AG09319 (cell line): ENCODE measurements at places on chromosomes 13 and 19.

DNA sequence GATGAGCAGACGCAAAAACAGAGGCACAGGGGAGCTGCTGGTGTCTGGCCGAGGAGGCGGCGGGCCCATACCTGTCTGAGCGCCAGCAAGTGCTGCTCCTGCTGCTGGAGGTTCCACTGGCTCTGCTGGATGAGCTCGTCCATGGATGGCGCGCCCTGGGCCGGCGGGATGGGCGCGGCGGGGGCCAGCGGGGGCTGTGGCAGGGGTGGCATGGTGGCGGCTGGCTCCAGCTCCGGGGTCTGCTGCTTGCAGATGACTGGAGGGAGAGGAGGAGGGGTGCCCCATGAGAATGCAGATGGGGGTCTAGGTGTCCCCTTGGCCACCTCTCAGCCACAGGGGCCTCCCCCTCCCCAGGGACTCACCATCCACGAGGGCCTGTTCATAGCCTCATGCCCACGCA, 6.9 kb downstream of the CHERP start:
- no peak for DNase-seq

DNA sequence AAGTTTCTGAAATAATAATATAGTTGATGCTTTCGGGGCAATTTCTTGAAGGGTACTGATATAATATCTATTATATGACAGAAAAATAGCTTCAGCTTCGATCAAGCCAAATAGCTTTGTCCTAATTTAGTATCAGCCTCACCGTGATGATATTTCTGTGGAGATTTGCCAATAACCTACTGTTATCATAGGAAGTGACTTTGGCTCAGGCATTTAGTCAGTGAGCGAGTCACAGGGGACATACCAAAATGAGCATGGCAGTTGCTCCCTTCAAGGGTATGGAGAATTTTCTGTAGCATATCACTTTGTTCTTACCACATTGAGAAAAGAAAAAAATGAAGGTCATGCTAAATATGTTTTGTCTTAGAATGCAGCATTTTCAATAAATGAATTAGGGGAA, 767.6 kb upstream of the SLITRK1 start:
- DNase-seq: no peak

- no peak for DNase-seq
These were observed 38.5 kb upstream of the ATP11A start for GRCh38 chr13:112651311-112651710.

GRCh38 chr13:66139250-66139649, 1090.9 kb downstream of the PCDH9 start:
- DNase-seq: no peak

DNA sequence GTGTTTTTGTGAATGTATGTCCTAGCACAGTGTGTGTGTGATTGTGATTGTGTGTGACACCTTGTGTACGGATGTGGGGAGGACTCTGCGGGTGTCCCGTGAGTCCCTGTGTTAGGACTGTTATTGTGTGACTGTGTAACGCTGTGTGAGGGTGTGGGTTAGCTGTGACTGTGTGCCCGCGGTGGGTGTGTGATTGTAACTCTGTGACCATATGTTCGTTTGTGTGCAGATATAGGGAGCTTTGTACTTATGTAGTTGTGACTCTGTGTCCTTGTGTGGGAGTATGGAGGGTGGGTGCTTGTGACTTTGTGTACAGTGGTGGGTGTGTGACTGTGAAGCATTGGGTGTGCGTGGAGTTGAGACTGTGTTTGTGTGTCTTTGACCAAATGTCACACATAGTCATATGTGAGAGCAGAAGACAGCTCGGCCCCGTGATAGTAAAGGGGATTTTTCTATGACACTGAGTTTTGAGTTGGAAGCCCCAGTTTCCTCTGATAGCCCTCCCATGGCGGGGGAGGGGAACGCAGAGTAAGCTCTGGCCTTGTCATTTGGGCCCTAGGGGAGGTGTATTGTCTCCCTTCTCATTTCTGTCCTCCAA, 949 bp upstream of the ZNF260 start:
- DNase-seq: no peak

DNA sequence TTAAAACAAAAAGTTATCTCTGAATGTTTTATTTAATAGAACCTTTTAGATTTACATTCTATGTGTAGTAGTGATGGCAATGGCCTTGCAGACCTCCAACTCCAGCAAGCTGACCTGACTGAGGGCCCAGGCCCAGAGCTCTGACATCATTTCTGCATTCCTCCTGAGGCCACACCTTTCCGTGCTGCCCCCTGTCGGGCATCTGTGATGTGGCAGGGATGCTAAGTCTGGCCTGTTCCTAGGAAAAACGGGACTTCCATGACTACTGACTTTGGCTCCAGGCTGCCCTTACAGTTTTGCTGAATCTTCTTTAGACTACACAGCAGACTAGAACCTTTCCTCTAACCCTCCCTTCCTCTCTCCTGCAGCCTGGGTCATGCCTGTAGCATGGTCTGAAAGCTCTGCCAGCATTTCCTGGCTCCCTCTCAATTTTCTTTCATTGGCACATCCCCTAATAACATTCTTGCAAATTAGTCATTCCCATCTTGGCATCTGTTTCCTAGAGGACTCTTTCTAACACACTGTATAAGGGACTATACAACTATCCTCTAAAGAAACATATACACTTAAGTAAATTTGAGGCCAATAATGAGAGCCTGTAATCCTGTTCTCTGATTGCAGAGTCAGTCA, 249.1 kb downstream of the GPC5 start:
- DNase-seq: no peak

DNA sequence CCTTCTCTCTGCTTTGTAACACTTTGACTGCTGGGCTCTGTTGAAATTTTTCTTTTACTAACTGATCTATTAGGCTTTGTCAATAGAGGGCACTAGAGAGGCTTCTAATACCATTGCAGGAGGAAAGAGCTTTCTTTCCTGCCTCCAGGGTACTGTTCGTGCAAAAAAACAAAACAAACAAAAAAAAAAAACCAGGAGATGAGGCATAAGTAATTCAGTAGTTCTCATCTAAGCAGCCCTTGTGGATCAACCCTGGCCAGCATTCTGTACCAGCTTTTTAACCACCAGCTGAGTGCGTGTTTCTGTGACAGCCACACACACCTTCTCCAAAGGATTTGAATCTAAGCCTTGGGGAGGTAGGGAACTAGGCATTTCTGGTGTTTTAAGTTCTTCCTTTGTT, 1707.6 kb upstream of the SLC10A2 start:
- DNase-seq: no peak

DNA sequence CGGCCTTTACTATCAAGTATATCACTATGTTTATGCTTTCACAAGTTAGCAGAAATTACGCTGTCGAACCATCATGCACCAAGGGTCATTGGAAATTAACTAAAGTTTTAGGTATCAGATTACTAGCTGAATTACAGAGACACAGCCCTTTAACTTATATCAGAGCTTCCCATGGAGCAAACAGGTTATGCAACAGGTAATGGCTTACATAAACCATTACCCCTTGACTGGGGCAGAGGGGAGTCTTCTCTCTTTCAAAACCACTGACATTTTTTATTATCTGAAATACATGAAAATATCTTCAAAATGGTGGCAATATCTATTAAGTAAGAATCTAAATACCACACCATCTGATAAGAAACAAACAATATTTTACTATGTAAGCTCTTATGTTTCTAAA, 1692.9 kb upstream of the SLC10A2 start:
- no peak for DNase-seq

- DNase-seq: no peak
These were observed 6.8 kb downstream of the PCDH17 start for GRCh38 chr13:57638186-57638890.

GRCh38 chr19:574658-575526, 2.5 kb downstream of the BSG start:
- no peak for DNase-seq

DNA sequence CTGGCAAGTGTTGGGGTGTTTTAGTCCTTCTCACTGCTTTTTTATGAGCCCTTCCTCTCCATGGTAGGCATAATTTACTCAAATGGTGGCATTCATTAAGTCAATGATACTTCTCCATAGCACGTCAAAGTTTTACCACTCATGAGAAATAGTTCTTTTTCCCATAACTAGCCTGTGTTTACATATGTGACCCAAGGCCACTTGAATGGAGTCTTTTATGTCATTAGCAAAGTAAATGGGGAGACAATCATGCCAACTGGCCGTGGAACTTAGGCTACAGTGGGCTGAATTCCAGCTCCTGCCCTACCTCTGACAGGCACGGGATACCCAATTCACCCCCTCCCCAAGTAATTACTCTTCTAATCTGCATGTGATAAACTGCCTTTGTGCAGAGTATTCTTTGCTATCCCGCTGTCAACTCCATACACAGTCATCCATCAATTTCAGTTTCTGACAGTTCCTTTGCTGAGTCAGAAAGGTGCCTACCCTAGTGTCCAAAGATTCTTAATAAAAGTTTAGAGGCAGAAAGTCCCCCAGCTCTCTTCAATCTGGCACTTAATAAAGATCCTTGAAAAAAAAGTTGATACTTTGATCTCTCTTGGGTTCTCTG, 16.9 kb downstream of the PROSER1 start:
- DNase-seq: no peak

DNA sequence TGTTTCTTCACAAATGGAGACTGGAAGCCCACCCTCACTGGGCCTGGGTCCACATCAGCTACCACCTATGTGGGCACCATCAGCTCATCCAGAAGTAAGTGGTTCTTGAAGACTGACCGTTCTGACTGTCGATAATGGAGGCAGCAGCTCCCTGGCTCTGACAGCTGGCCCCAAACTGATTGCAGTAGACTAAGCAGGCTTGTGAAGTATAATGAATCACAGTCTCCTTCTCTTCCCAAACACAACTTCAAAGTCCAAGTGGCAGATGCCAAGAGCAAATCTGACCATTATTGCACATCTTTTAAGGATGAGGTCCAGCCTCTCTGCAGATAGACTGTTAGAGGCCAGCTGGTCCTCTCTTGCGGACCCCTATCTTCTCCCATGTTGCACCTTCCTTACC, 574.4 kb upstream of the KLF12 start:
- no peak for DNase-seq

GRCh38 chr13:112890316-112891145, 78.5 kb upstream of the MCF2L start:
- no peak for DNase-seq

DNA sequence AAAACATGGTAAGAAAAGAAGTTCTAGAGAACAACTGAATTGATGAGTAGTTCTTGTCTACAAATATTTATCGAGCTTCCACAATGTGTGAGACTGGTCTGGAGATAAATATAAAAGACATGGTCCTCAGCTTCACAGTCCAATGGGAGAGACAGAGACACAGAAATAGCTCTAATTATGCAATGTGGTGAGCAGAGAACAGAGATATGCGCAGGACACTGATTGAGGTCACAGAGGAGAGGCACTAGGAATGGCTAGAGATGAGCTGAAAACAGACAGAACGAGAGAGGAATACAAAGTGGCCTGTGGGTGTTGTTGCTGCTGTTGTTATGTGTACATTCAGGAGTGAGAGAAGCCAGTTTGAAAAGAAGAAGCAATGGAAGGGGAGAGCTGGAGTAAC, 53.2 kb downstream of the GPALPP1 start:
- DNase-seq: no peak

DNA sequence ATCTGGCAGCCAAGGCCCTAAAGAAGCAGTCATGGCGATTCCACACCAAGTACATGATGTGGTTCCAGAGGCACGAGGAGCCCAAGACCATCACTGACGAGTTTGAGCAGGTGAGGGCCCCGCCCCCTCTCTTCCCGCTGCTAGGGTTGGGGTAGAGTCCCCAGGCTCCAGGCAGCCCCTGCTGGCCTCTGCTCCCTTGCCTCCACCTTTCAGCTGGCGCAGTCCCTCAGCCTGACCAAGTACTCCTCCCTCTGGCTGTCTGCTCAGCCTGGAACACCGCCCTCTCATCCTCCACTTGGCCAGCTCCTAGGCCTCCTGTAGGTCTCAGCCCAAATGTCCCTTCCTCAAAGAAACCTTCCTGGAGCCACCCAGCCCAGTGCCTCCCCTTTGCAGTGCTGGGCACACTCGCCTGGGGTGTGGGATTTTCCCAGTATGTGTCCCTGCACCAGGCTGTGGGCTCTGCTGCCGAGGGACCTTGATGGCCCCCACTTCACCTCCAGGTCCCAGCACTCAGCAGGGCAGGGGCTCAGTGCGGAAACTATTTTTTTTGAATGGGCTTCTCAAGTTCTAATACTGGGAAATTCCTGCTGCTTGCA, 5.7 kb downstream of the LENG1 start:
- DNase-seq: no peak

DNA sequence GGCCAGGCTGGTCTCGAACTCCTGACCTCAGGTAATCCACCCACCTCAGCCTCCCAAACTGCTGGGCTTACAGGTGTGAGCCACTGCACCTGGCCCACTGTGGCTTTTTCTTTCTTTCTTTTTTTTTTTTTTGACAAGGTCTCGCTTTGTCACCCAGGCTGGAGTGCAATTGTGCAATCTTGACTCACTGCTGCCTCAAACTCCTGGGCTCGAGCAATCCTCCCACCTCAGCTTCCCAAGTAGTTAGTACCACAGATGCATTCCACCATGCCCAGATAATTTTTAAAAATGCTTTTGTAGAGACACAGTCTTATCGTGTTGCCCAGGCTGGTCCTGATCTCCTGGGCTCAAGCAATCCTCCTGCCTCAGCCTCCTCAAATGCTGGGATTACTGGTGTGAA, 12.1 kb upstream of the FCGBP start:
- no peak for DNase-seq

DNA sequence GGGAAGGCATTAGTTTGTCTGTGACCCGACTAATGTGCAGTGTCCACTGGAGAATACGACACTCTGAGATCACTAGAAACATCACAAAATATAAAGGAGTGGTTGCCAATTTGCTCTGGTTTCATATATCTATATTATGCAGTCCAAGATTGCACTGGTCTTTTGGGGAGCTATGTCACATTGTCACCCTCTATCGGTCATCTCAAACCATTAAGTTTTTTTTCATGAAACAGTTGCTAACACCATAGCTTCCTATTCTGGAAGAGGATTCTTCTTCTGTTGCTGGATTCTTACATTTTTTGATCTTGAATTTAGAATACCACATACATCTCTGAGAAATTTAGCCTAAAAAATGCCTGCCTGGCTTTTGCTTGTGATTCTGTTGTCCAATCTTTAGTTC, 168.6 kb downstream of the LACC1 start:
- no peak for DNase-seq

DNA sequence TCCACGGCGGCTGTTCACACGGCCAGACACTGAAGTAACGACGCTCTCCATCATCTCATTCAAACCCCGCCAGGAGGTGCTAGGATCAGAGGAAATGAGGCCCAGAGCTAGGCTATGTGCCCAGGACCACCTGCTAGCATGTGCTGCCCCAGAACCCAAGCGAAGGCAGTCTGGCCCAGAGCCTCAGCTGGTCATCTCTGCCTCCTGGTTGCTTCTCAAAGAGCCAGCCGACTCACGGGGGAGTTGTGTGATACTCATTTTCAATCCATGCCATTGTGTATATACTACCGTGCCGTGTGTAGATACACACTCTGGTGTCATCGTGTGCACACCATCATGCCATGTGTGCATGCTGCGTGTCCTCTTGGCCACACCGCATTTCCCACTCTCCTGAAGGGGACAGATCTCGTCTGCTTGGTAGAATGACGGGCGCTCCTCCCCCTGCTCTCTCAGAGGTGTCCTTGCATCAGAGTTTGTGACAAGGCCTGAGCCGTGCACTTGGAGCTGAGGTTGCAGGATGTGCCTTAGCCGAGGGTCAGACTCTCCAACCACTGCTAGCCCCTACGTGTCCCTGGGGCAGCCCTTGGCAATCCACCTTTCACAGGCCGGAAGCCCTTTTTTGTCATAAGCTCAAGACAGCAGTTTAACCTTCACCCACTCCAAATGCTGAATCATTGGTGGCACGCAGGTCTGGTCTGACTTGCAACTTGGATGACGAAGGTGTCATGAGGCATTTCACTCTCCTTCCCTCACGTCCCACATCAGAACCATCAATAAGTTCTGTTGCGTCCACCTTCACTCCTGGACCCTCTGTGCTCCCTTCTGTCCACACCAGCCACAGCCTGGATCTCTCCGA, 130.4 kb downstream of the CRYL1 start:
- DNase-seq: no peak
